ENCODE measurements at places on chromosomes 7 and 10.

DNA sequence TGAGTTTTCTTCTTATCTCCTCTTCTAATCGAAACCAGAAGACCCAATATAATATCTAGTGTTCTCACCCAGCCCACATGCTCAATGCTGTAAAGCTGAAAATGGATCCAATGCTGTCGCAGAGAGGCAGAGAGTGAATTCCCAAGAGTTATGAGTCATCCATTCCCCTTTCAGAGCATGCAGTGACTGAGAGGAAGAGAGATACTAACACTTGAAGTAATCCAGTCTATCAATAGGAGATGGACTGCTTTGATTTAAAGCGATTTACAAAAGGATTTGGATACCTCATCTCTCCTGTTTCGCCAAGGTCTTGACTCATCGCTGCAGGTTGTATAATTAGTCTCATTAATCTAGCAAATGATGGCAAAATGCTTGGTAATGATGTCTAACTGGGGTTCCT, 41.5 kb upstream of the PRKCQ start:
- H3K27me3 ChIP-seq: no peaks in the 10 kb centered on the region
- no peaks in the 10 kb centered on the region for H3K4me1 ChIP-seq
- no peak overlapping the region for H3K4me3 ChIP-seq

DNA sequence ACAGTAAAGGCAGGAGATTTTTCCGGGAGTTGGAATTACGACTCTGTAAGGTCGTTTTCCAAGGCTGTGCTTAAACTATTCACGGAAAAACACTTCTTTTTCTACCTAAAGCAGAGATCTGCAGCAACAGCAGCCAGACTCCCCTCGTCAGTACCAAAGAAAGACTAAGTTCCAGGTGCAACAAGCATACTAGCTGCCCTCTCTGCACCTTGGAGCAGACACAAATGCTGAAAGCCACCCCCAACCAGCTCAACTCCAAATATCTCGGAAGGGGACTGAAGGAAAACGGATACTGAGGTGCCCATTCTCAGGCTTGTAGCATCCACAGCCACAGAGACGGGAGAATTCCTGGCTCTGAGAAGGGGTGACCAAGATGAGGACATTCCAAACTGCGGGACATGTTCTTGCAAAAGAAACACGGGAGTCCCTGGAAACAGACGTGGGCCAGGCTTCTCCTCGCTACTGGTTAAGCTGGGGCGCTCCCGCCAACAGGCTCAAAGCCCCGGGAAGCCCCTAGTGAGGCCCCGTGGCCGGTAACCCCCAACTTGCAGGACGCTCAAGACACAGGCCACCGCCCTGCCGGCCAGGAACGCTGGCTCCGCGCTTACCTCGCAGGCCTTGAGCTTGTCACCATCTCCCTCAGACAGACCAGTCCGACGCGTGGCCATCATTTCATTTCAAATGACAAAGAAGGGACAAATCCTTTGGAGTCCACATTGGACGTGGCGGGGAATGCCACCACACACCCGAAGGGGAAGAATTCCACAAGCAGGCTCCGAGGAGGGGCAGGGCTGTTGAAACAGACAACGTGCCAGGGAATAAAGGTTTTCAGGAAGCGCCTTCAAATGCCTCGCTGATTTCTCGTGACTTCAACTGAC, 2.2 kb downstream of the ARHGAP21 start:
- H3K27ac ChIP-seq: peak overlapping the region; percentile 92
- H3K27me3 ChIP-seq: no peaks in the 10 kb centered on the region
- no peaks in the 10 kb centered on the region for H3K36me3 ChIP-seq
- peak overlapping the region; percentile 65 for H3K4me3 ChIP-seq
- peaks cover 44% of the 10 kb centered on the region for H3K4me1 ChIP-seq

- no peaks in the 10 kb centered on the region for H3K27me3 ChIP-seq
- no peak overlapping the region for H3K27ac ChIP-seq
- H3K36me3 ChIP-seq: no peaks in the 10 kb centered on the region
- no peak for DNase-seq
- no peak overlapping the region for H3K4me3 ChIP-seq
Observed at GRCh38 chr7:99105756-99106155, 38.2 kb downstream of the SMURF1 start.

GRCh38 chr7:126843336-126843735, 409.4 kb downstream of the GRM8 start:
- no peak overlapping the region for H3K4me3 ChIP-seq
- no peaks in the 10 kb centered on the region for H3K4me1 ChIP-seq
- no peaks in the 10 kb centered on the region for H3K36me3 ChIP-seq

- H3K4me1 ChIP-seq: peaks cover 27% of the 10 kb centered on the region
- H3K27ac ChIP-seq: no peak overlapping the region
- DNase-seq: no peak
- no peak overlapping the region for H3K4me3 ChIP-seq
- H3K27me3 ChIP-seq: no peaks in the 10 kb centered on the region
Observed at GRCh38 chr10:102761981-102762380, 18.2 kb downstream of the WBP1L start.

- H3K27me3 ChIP-seq: no peaks in the 10 kb centered on the region
- H3K36me3 ChIP-seq: no peaks in the 10 kb centered on the region
Observed at GRCh38 chr7:142025896-142026295, 30.2 kb downstream of the MGAM start.

DNA sequence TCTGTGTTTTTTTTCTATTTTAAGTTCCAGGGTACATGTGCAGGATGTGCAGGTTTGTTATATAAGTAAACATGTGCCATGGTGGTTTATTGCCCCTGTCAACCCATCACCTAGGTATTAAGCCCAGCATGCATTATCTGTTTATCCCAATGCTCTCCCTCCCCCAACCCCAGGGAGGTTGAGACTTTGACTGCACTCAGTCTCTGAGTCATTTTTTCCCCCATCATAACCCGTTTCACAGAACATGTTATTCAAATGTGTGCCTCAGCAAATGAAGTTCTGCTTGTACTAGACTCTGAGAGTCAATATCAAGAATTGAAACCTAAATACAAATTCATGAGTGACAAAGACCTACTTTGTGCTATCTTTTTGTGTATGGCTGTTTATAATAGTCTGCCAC, 70.0 kb upstream of the CYP26C1 start:
- no peaks in the 10 kb centered on the region for H3K4me1 ChIP-seq
- no peaks in the 10 kb centered on the region for H3K27me3 ChIP-seq
- H3K4me3 ChIP-seq: no peak overlapping the region
- no peaks in the 10 kb centered on the region for H3K36me3 ChIP-seq
- no peak overlapping the region for H3K27ac ChIP-seq

Measured in upper lobe of left lung (tissue), 6 donors.